ENCODE measurements at places on chromosomes 1 and 21.

DNA sequence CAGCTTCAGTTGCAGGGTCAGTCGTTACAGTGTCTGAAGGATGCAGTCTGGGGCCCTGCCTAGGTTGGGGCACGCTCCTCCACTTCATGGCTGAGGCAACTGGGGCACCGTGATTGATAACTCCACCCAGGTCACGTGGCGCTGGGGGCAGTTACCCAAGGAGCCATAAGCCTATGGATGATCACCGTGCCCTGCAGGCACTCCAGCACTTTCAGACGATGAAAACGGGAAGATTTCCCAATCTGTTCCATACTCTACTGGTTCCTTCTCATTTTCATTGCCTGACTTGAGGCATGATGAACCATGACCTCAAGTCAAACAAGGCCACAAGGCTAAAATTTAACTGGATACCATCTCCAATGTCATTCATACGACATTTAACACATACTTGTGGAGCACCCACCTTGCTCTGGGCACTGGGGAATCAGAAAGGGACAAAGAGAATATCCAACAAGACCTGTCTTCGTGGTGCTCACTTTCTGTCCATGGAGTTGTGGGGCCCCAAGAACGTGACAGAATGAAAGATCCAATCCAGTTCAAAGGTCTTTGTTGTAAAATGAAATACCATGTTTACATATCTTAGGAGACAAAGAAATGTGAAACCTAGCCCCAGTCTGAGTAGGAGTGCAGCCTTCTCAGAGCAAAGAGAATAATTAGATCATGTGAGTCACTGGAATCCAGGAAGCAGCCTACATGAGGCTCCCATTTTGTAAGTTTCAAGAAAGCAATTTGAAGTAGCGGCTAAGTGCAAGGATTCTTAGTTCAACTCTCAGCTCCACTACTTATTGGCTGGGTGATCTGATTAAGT, 39.4 kb upstream of the SPOCD1 start:
- H3K27me3 ChIP-seq, result no peaks in the 10 kb centered on the region
- no peak overlapping the region for H3K4me3 ChIP-seq
- H3K4me1 ChIP-seq, result peaks cover 10% of the 10 kb centered on the region
- no peaks in the 10 kb centered on the region for H3K36me3 ChIP-seq
- H3K27ac ChIP-seq, result peak overlapping the region; percentile 9

- no peaks in the 10 kb centered on the region for H3K27me3 ChIP-seq
- H3K4me1 ChIP-seq, result peaks cover 32% of the 10 kb centered on the region
- H3K4me3 ChIP-seq, result no peak overlapping the region
- peak overlapping the region; percentile 6 for H3K27ac ChIP-seq
These were observed 8.8 kb upstream of the TENT5B start for GRCh38 chr1:27021354-27022031.

- H3K27ac ChIP-seq, result no peak overlapping the region
- H3K4me3 ChIP-seq, result no peak overlapping the region
- no peaks in the 10 kb centered on the region for H3K36me3 ChIP-seq
These were observed 50.9 kb upstream of the TMEM51 start for GRCh38 chr1:15102646-15103045.

DNA sequence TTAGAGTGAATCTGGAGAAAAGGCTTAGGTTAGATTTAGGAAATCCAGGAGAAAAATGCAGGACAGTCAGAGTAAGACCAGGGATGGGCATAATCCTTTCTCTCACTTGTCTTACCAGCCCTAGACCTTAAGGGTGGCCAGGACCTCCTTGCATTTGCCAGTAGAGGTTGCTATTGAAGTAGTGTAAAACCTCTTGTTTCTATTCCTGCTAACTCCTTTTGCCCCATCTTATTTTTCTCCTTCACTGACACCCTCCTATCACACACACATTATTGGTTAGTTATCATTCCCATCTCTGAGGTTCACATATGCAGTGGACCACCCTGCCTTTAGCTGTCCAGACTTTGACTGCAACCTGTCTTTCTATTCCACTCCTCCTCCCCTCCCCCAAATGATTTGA, 75.0 kb upstream of the MACF1 start:
- H3K36me3 ChIP-seq, result no peaks in the 10 kb centered on the region
- no peak overlapping the region for H3K4me3 ChIP-seq
- H3K27me3 ChIP-seq, result no peaks in the 10 kb centered on the region
- no peak overlapping the region for H3K27ac ChIP-seq
- no peak for DNase-seq
- no peaks in the 10 kb centered on the region for H3K4me1 ChIP-seq

DNA sequence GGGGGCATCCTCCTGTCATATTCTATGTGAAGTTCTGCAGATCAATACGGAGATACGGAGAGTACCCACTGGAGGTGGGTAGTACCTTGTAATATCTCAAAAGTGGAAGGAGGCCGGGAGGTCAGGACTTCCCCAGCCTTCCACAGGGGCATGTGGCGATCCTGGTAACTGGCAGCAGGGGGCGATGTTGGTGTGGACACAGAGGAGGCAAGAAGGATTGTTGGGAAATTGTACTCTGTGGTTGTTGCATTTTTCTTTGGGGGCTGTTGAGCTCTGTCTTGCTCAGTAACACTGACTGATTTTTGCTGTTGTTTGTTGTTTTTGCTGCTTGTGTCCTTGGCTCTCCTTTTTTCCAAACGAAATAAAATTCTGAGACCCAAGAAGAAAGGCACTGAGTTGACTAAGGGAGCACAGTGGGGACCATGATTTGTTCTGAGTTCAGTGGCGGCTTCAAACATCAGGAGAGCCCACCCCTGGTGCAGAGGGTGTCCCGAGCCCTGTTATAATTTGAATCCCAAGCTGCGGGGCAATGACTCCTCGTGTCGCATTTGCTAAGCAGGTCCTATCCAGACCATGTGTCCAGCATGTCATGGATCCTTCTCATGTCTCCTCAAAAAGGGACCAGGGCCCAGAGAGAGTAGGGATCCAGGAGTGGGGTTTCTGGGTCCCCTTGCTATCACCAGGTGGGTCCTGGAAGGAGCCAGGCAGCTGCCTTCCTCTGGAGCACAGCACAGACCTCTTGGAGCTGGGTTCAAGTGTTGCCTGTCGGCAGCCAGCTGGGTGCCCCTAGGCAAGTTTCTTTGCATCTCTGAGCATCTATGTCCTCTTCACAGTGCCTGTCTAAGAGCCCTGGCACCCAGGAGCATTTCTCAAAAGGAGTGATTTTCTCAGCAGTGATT, 22.8 kb downstream of the LHX4 start:
- H3K36me3 ChIP-seq, result no peaks in the 10 kb centered on the region
- no peak overlapping the region for H3K4me3 ChIP-seq
- H3K27ac ChIP-seq, result no peak overlapping the region
- DNase-seq, result peak; percentile 88

- no peak for DNase-seq
- no peak overlapping the region for H3K27ac ChIP-seq
- no peak overlapping the region for H3K4me3 ChIP-seq
- no peaks in the 10 kb centered on the region for H3K36me3 ChIP-seq
- peaks cover 16% of the 10 kb centered on the region for H3K4me1 ChIP-seq
These were observed 1.0 kb downstream of the RAB7B start for GRCh38 chr1:206002160-206002559.

- no peak for DNase-seq
- no peak overlapping the region for H3K4me3 ChIP-seq
- H3K4me1 ChIP-seq, result peaks cover 10% of the 10 kb centered on the region
- H3K27me3 ChIP-seq, result peaks cover 11% of the 10 kb centered on the region
- no peak overlapping the region for H3K27ac ChIP-seq
- H3K36me3 ChIP-seq, result no peaks in the 10 kb centered on the region
These were observed 31.0 kb downstream of the LRRC3 start for GRCh38 chr21:44486302-44486701.

GRCh38 chr1:14698314-14698713, 99.8 kb downstream of the KAZN start:
- H3K27me3 ChIP-seq, result peaks cover 37% of the 10 kb centered on the region
- H3K4me1 ChIP-seq, result no peaks in the 10 kb centered on the region
- H3K36me3 ChIP-seq, result no peaks in the 10 kb centered on the region
- H3K4me3 ChIP-seq, result no peak overlapping the region

DNA sequence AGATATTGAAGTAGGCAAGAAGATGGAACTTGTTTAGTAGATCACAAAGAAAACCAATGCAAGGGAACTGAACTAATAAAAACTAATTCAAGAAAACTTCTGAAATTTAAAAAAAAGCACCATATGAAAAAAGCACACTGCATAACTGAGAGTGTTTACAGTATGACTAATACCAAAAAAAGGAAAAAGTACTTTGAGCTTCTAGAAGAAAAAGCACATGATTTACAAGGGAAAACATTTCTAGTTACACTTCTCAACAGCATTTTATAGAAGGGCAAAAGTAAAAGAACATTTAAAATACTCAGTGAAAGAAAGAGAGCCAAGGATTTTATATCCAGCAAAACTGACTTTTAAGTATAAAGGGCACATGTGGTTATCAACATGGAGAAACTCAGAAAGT, 233.6 kb downstream of the RPS6KC1 start:
- DNase-seq, result no peak
- H3K36me3 ChIP-seq, result no peaks in the 10 kb centered on the region
- H3K27me3 ChIP-seq, result no peaks in the 10 kb centered on the region
- no peaks in the 10 kb centered on the region for H3K4me1 ChIP-seq

DNA sequence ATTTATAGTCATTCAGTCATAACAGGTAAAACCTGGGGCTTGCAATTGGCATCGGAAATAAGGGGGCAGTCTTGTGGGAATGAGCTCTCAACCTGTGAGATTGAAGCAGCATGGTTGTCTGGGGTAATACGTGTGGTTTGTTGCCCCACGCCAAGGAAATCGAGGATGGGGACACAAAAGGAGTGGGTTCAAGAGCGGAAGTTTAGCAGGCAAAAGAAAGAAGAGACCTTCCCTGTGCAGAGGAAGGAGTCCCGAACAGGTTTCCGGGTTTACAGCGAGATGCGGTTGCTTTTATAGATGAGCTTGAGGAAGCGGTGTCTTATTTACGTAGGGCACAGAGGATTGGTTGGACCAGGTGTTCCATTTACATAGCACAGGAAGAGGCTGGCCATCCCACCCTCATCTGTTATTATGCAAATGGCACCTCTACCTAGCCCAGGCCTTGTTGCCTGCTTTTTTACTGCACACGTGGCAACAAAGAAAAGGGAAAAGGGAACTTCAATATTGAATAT, 37.3 kb downstream of the IFNAR1 start:
- peak overlapping the region; percentile 23 for H3K4me3 ChIP-seq
- H3K36me3 ChIP-seq, result no peaks in the 10 kb centered on the region
- H3K27me3 ChIP-seq, result no peaks in the 10 kb centered on the region
- peak; percentile 59 for DNase-seq
- H3K4me1 ChIP-seq, result peaks cover 20% of the 10 kb centered on the region

DNA sequence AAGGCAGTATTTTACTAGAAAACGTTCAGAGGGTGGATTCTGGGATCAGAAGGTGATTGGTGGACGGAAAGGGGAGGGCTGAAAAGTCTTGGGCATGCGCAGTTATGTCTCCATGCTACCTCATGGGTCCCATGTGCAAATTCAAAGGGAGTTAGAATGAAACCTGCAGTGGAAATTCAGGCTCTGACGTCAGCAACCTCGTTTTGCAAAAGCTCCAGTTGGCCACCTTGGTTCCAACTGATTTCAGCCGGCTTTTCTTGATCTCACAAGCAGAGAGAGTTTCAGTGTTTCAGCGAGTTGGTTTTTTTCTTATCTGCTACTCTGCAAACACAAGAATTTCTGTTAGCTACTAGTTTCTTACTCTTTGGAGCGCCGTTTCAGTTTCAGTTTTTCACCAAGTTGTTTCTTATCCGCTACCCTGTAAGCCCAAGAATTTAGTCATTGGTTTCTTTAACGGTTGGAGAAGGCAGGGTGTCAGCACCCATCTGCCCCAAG, 69.8 kb upstream of the PGBD5 start:
- no peak overlapping the region for H3K4me3 ChIP-seq
- H3K27me3 ChIP-seq, result no peaks in the 10 kb centered on the region
- no peaks in the 10 kb centered on the region for H3K36me3 ChIP-seq
- DNase-seq, result peak; percentile 61
- no peak overlapping the region for H3K27ac ChIP-seq
